ENCODE measurements at places on chromosomes 16 and 17. TPM values are rescaled to one million over a fixed set of nuclear protein-coding genes. Genes with fewer than 3 reads are reported as not detected.

DNA sequence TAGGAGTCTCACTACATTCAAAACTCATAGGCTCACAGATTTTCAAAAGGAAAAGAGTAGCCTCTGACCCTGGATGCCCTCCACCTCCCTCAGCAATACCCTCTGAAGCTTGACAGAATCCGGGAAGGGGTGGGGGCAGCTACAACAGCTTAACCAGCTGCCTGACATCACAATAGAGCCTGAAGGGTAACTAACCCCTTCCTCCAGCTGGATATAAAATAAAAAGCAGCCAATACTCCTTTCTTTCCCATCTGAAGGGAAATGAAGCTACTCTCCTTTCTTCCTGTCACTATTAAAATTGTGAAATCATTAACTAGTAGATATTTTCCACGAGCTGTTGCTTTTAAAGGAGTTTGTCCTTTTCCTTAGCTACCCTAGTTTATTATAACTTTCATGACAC lies 24.0 kb downstream of the USP31 start:
- H3K4me3 ChIP-seq, result no peak overlapping the region
- H3K36me3 ChIP-seq, result no peaks in the 10 kb centered on the region
- no peaks in the 10 kb centered on the region for H3K27me3 ChIP-seq
- no peak for DNase-seq
- H3K27ac ChIP-seq, result no peak overlapping the region

DNA sequence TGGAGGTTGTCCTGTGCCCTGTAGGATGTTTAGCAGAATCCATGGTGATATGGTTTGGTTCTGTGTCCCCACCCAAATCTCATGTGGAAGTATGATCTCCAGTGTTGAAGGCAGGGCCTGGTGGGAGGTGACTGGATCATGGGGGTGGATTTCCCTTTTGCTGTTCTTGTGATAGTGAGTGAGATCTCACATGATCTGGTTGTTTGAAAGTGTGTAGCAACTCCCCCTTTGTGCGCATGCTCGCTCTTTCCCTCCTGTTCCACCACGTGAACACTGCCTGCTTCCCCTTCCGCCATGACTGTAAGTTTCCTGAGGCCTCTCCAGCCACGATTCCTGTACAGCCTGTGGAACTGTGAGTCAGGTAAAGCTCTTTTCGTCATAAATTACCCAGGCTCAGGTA lies 61.9 kb downstream of the ARHGAP17 start:
- H3K36me3 ChIP-seq, result peaks cover 6% of the 10 kb centered on the region
- H3K27ac ChIP-seq, result no peak overlapping the region
- no peaks in the 10 kb centered on the region for H3K27me3 ChIP-seq
- H3K4me1 ChIP-seq, result no peaks in the 10 kb centered on the region

The ASB16 gene
- total RNA-seq, result not detected

The CD300C gene
- 1.7 TPM for total RNA-seq

The PLD6 gene
- total RNA-seq, result 6.0 TPM

DNA sequence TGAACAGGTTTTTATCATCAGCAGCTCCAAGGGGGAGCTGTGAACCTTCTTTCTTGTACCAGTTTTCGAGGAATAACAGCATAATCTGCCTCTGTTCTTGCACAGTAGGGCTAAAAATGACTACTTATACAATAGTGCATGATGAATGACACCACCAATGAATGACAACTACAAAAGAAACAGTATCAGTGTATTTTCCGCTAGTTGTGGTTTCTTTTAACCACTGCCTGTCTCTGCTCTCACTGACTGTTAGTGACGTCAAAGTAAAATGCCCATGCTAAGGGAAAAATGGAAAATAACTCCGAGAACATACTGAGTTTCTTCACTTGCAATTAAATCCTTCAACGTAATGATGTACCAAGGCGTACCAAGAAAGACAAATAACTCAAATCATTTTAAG lies 294.9 kb downstream of the MAP2K6 start:
- no peaks in the 10 kb centered on the region for H3K36me3 ChIP-seq
- H3K4me1 ChIP-seq, result no peaks in the 10 kb centered on the region
- no peak overlapping the region for H3K27ac ChIP-seq
- no peak for DNase-seq
- no peak overlapping the region for H3K4me3 ChIP-seq

- peak overlapping the region; percentile 8 for H3K27ac ChIP-seq
- H3K4me1 ChIP-seq, result no peaks in the 10 kb centered on the region
- H3K36me3 ChIP-seq, result no peaks in the 10 kb centered on the region
- no peaks in the 10 kb centered on the region for H3K27me3 ChIP-seq
These were observed 190.7 kb upstream of the KCNJ16 start for GRCh38 chr17:69884356-69884755.

The C1QTNF8 gene
- not detected for total RNA-seq

- peaks cover 5% of the 10 kb centered on the region for H3K36me3 ChIP-seq
- H3K4me1 ChIP-seq, result peaks cover 3% of the 10 kb centered on the region
- no peak overlapping the region for H3K27ac ChIP-seq
- DNase-seq, result no peak
These were observed 55.3 kb upstream of the ITGA2B start for GRCh38 chr17:44444735-44445105.

The CDH16 gene
- total RNA-seq, result 0.87 TPM
